ENCODE measurements at places on chromosomes 5 and 9.
A peak's percentile ranks its signal among the peaks of the same experiment; 100 is the strongest.

DNA sequence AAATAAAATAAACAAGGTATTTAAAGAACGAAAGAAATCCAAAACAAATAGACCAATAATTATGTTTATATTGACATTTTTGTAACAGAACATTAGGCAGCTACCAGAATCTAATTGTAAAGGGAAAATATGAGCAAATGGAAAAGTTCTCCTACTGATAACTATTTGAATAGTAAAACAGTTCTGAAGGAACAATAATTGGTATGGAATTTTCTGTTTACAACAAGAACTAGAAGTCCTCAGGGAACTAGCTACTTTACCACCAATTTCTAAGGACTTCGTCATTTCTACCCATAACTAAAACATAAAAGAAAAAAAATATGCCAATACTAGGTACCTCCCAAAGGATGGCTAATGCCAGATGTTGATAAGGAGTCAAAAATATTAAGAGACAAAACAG is 58.5 kb downstream of the AP3B1 start:
- no peaks in the 10 kb centered on the region for H3K4me1 ChIP-seq
- H3K36me3 ChIP-seq = no peaks in the 10 kb centered on the region
- no peak overlapping the region for H3K27ac ChIP-seq
- DNase-seq = no peak
- H3K27me3 ChIP-seq = no peaks in the 10 kb centered on the region

DNA sequence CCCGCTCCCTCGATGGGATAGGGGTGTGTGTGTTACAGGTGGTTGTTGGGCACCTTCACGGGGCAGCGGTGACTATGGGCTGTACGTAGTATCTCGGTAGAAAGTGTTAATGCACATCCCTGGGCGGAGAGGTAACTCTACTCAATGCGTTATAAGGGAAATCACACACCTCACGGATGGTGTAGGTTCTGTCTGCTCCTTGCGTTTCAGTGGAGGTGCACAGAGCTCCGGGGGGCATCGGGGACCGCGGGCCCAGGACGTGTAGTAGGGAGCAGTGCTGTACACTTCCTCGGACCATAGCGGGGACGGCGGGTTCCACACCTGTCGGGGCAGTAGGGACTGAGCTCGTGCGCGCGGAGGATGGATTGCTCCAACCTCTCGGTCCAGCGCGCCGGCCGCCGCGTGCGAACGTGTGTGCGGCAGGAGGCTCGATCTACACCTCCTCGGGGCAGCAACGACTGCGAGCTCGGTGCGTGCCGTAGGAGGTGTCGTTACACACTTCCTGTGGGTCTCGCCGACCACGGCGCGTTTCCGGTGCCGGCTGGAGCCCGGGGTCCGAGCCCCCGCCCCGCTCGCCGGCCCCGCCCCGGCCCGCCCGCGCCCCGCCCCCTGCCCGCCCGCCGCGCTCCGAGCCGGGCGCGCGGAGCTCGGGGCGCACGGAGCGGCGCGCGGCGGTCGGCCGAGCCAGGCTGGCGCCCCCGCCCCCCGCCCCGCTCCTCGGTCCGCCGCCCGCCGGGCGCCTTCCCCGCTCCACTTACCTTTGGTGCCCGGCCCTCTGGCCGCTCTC is at the start of gene KIAA1958:
Gene KIAA1958 (plus strand): TSS at position 607 of the 787 bp plus-strand sequence. CDS start 87,254 bp downstream, outside the sequence.
- DNase-seq = peak; percentile 58
- H3K36me3 ChIP-seq = no peaks in the 10 kb centered on the region
- no peaks in the 10 kb centered on the region for H3K27me3 ChIP-seq

GRCh38 chr5:159100782-159101646 is 1.3 kb upstream of the EBF1 start:
- peaks cover 68% of the 10 kb centered on the region for H3K27me3 ChIP-seq
- H3K4me3 ChIP-seq = peak overlapping the region; percentile 68

DNA sequence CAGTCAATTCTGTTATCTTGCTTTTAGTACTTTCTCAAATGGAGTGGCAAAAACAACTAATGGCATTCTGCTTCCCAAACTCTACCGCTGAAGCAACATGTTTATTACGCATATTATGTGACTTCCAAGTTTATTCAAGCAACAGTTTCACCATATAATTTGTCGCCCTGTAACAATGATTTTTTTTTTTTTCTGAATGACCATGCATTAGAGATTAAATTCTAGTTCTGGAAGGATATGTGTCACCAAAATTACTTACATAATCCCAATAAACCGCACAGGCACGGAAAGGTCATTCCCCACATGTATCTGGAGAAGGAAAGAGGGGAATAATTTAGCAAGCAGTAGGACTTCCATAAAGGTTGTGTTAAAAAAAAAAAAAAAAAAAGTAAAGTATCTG is 691.8 kb downstream of the DNAH5 start:
- H3K4me3 ChIP-seq = no peak overlapping the region
- H3K27ac ChIP-seq = no peak overlapping the region
- H3K36me3 ChIP-seq = no peaks in the 10 kb centered on the region

DNA sequence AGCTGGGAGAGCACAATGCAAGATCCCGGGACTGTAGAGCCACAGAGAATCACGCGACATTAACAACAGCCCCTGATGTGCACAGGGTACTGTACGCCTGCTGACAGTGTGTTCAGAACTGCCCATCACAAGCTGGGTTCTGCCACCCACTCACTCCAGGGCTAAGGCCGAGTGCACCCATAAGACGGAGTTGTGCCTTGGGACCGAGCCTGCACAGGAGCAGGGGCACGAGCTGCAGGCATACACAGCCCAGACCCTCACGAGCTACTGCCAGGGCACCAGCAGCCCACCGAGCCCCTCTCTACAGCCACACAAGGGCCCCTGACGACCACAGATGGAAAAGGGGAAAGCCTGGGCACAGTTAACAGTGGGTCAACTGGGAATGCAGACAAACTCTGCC is 67.8 kb downstream of the CAMSAP1 start:
- no peak overlapping the region for H3K4me3 ChIP-seq
- H3K36me3 ChIP-seq = no peaks in the 10 kb centered on the region
- no peaks in the 10 kb centered on the region for H3K4me1 ChIP-seq
- no peak overlapping the region for H3K27ac ChIP-seq
- no peak for DNase-seq

DNA sequence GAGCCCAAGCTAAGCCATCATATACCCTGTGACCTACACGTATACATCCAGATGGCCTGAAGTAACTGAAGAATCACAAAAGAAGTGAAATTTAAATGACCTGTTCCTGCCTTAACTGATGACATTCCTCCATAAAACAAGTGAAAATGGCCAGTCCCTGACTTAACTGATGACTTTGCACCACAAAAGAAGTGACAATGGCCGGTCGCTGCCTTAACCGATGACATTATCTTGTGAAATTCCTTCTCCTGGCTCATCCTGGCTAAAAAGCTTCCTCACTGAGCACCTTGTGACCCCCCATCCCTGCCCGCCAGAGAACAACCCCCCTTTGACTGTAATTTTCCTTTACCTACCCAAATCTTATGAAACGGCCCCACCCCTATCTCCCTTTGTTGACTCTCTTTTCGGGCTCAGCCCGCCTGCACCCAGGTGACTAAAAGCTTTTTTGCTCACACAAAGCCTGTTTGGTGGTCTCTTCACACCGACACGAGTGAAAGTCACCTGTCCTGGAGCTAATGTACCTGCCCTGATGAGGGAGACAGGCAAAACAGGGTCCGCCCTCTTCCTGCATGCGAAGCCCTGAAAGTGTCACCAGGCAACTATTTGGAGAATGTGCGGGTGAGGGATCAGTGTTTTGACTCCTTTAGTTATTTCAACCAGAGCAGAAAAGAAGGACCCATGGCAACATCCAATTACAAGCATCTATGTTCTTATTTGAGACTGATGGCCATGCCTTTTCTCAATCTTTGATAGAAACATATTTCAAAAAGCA is 266.1 kb downstream of the SMARCA2 start:
- H3K27me3 ChIP-seq = peaks cover 2% of the 10 kb centered on the region
- DNase-seq = no peak
- no peak overlapping the region for H3K27ac ChIP-seq
- H3K36me3 ChIP-seq = no peaks in the 10 kb centered on the region
- no peak overlapping the region for H3K4me3 ChIP-seq

DNA sequence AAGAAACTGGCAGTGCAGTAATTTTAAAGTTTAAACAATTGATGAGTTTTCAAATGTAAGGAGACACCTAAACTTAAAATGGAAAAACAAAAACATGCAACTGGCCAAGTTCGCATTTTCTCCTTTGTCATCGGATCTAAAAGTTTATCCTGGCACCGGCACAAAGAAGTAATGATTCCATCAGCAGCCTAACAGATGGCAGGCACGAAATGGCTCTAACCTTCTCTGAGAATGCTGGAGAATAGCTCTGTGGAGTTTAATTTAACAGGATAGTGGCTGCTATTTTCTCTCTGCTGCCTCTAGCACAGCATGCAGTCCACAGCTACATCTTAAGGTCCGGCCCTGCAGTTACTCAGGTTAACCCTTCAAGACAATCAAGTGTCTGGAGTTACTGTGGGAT is 82.2 kb downstream of the PRELID2 start:
- H3K27me3 ChIP-seq = no peaks in the 10 kb centered on the region
- H3K4me1 ChIP-seq = no peaks in the 10 kb centered on the region
- no peak overlapping the region for H3K27ac ChIP-seq
- no peak overlapping the region for H3K4me3 ChIP-seq
- DNase-seq = no peak
- H3K36me3 ChIP-seq = no peaks in the 10 kb centered on the region

- no peaks in the 10 kb centered on the region for H3K27me3 ChIP-seq
- H3K27ac ChIP-seq = no peak overlapping the region
- no peaks in the 10 kb centered on the region for H3K36me3 ChIP-seq
- peaks cover 7% of the 10 kb centered on the region for H3K4me1 ChIP-seq
- no peak for DNase-seq
These were observed 251.8 kb upstream of the RASA1 start for GRCh38 chr5:87015901-87016300.

DNA sequence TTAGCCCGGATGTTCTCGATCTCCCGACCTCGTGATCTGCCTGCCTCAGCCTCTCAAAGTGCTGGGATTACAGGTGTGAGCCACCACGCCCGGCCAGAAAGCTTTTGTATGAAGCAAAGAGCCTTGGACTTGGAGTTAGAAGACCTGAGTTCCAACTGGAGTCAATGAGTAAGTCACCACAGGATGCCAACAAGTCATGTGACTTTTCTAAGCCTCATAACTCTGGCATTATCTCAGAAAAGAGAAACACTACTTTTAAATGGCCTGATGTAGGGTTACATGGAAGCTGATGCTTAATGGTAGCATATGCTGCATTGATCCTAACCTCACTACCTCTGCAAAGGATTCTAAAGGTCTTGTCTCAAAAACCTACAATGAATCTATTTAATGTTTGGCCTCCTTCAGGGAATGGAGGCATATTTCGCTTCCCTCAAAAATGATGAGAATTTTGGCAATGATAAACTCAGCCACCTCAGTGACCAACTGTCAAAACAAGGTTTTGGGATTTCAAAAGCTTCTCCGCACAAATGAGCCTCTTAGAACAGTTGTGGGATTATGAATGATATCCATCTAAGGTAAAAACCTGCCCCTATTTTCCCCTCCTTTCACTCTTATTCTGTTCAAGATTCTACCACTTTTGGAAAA is 236.8 kb downstream of the ACTL7B start:
- no peak for DNase-seq
- H3K27me3 ChIP-seq = no peaks in the 10 kb centered on the region
- no peaks in the 10 kb centered on the region for H3K36me3 ChIP-seq
- H3K4me1 ChIP-seq = no peaks in the 10 kb centered on the region
- H3K27ac ChIP-seq = no peak overlapping the region
- H3K4me3 ChIP-seq = no peak overlapping the region

GRCh38 chr9:1173993-1174392 is 123.8 kb downstream of the DMRT2 start:
- no peak for DNase-seq
- H3K27me3 ChIP-seq = no peaks in the 10 kb centered on the region
- no peaks in the 10 kb centered on the region for H3K36me3 ChIP-seq
- no peak overlapping the region for H3K4me3 ChIP-seq
- no peaks in the 10 kb centered on the region for H3K4me1 ChIP-seq
